ENCODE measurements at places on chromosomes 2 and 18.

DNA sequence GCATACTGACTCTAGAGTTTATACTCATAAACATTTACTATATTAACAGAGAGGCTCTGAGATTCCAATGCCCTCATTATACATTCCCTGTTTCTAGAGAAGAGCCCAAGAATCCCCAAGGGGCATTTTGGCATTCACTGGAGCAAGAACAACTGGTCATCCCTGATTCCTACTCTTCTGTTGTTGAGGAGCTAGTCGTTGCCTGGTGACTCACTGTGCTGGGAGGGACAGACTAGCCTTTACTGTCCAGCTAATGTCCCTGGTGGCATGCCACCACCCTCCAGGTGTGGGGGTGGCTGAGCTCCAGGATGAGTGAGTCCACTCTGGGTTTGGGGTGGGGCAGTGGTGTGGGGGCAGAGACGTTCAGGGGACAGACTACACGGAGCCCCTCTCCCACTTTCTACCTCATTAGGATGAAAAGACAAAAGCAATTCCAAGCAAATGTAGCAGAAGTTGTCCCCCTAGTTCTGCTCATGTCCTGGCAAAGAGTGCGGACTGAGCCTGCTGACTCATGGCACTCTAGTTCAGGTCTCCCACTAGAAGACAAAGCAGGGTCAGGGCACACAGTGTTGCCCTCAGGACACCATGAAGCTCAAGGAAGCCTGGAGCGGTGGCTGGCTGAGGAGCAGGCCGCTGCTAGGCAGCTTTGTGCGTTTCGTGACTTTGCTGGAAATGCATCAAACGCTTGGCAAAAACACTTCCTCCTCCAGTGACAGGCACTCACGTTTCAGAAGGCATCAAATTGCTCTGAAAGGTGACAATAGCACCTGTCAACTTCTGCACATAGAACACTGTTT lies 49.4 kb downstream of the RHOB start:
- peak; percentile 93 for DNase-seq

GRCh38 chr2:6916736-6917070 lies 509 bp upstream of the RNF144A start:
- no peak for DNase-seq

GRCh38 chr2:86476092-86476491 lies 34.9 kb downstream of the KDM3A start:
- peak; percentile 36 for DNase-seq

GRCh38 chr2:72999729-73000725 lies 71.5 kb downstream of the SFXN5 start:
- DNase-seq: peak; percentile 27

DNA sequence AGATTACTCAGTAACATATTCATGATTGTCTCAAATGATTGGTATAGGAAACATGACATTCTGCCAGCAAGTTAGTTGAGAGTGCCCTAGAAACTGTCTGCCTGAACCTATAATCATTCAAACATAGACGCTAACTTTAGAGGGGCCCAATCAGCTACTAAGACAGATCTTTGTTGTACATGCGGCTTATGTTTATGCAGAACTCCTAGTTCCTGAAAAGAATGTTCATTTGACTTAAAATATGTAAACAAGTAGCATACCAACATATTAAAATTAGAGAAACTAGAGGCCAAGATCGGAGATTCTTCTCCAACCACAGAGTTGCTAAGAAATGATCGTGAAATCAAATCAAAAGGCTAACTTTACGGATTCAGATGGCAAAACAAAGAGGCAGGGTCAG lies 4.2 kb upstream of the METAP1D start:
- DNase-seq: no peak

- DNase-seq: no peak
Observed at GRCh38 chr2:121469356-121469755, 61.3 kb upstream of the RNU4ATAC start.

DNA sequence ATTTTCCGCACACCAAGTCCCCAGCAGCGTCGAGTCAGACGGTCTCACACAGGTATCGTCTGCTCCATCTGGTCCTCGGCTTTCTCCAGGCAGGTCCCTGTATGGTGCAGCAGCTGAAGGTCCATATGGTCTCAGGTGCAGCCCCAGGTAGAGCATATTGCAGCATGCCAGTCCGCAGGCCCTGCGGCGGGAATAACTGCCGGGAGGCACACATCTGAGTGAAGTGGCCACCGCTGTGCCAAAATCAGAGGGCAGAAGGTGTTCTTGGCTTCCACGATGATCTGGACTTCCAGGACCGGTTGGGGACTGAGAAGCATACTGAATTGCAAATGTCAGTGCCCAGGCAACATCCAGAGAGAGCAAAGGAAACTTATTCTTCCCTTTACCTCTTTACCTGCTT lies 320.3 kb downstream of the RNF144A start:
- no peak for DNase-seq

GRCh38 chr2:27583390-27583915 lies 611 bp downstream of the ZNF512 start:
- DNase-seq: peak; percentile 23

DNA sequence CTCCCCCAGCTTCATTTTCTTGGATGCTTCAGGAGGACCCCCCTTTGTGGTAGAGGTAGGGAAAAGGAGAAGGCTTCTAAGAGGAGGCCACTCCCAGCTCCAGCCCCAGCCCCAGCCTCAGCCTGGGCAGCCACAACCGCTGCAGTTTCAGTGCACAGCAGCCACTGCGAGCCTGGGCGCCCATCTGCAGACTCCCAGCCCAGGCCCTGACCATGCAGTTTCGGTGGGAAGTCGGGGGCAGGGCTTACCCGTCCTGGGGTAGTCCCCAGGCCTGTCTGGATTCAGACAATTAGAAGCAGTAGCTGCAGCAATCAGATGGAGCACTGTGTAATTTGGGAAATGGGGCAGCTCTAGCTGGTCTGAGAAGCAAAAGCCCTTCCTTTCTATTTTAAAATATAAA lies 28.6 kb downstream of the ITM2C start:
- no peak for DNase-seq

DNA sequence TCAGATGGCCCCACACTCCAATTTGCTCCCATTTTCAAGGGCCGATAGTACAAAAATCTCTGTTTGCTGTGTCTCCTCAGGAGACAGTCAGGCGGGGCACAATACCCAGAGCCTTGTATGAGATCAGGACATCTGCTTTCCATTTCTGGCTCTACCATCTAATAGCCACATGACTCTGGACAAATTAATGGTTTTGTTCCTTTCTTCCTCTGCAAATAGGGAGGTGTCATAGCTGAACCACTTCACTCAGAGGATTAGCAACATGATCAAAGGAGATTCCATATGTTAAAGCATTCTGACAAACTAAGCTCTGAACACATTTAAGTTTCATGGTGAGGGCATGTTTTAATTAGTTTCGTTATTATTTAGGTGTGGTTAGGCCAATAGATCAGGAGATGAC lies 602.1 kb upstream of the SYT4 start:
- DNase-seq: no peak

DNA sequence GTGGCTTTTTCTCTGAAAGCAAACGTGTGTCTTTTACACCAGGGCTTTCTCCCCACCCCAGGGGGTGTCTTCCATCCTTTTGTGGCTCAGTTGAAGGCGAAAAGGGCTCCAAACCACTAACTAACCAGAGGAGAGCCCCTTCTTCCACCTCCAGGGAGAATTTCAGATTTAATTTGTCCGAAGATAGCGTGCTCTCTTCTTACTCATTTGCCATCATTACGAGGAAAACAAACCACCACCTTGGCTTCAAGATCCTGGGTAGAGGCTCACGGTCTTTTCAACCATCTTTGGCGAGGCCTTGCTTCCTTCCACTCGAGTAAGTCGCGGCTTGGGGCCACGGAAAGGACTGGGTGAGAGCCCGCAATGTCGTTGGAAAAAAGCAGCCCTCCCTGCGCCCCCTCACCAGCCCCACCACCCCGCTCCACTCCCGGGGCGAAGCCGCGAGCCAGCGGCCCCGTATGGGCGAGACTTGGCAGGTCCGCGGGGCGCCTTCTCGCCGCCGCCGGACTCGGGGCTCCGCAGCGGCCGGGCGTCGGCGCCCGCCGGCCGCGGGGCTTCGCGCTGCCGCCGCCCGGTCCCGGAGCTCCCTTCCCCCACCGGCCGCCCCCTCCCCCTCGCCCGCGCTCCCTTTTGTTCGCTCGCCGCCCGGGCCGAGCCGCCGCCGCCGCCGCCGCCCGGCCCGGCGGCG lies 1.7 kb upstream of the ZNF532 start:
- peak; percentile 61 for DNase-seq

- no peak for DNase-seq
Observed at GRCh38 chr2:112954364-112954763, 23.4 kb upstream of the IL36G start.

DNA sequence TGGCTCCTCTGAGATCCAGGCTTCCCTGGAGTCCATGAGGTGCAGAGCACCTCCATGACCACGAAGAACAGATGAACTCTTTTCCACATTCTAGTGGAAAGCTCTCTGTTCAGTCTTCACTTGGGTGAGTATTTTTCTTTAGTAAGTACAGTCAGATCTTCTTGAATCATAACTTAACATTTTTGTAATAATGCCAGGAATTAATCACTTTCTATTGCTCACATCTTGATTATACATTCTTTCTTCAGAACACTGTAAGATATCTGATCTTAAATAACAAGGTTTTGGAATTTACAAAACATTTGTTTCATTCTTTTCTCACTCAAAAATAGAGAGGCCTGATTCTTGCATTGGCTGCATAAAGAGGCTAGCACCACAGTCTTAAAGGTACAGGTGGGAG lies 45.4 kb upstream of the RND3 start:
- DNase-seq: peak; percentile 64

DNA sequence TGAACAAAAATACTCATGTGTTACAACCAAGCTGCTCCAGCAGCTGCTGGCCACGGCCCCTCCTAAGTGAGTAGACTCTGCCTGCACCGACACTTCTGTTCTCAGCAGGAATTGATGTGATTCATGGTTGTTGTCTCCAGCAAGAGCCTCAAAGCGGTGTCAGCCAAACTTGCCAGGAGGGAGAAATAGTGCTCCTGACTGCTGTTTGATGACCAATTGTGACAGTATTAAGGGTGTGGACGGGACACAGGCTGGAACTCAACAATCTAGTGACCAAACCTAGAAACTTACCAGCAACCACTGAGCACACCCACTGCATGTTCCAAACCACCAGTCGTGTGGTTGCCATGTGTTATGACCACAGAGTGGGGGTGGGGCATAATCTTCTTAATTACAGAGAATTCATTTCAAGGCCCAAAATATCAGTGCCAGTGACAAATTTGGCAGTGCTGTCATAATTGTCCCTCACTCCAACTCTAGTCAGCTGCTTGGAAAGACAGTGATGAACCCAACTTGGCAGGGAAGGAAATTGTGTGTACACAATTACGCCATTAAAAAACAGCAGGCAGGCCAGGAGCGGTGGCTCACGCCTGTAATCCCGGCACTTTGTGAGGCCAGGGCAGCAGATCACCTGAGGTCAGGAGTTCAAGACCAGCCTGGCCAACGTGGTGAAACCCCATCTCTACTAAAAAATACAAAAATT lies 30.4 kb downstream of the FBLN7 start:
- peak; percentile 68 for DNase-seq

DNA sequence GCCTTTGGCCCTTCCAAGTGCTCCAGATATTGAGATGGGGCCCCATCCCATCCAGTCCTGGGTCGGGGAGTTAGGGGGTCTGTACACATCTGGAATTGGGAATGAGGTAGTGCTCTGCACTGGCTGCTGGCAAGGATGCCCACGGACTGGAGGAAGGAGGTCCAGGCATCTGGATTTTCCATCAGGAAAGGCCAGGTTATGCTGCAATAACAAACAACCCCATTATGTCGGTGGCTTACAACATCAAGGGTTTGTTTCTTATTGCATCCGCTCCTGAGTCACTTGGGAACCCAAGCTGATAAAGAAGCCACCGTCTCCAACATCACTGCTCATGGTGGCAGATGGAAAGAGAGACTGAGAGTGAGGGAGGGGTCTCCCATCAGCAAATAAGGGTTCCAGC lies 229.9 kb downstream of the TFCP2L1 start:
- no peak for DNase-seq

DNA sequence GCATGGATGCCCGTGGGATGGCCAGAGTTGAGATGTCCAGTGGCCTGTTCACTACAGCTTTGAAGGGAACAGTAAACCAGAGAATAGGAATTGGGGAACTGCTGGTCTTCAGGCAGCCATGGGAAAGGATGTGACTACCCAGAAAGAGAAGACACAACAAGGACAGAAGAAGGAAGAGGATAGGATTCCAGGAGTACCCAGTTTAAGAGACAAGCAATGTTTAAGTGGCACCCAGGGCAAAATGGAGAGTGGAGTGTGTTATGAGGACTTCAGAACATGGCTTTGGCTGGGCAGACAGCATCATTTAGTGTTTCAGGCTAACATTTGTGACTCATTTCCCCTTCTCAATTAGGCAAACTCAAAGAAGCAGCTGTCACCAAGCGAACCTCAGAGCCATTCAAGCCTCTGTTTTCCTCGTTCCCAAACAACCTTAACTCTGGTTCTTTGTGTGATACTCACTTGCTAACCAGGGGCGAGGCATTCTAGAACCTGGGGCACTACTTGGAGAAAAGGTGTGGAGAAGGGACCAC lies 4.0 kb upstream of the FAM124B start:
- DNase-seq: peak; percentile 77

DNA sequence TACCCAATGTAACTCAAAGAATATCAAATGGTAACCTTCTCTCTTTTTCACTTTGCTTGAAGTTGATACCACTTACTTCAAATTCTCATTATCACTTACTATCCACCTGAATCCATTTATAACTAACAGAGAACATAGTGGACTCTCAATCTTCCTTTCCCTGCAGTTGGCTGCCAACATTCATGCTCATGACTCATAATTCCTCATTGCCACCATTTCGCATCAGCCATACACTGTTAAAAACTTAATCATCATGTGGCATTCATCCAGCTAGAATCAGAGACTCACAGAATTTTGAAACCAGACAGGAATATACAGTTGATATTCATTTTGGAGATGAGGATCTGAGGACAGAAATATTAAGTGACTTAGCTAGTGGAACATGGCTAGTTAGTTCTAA lies 56.8 kb downstream of the SLC4A10 start:
- peak; percentile 91 for DNase-seq

DNA sequence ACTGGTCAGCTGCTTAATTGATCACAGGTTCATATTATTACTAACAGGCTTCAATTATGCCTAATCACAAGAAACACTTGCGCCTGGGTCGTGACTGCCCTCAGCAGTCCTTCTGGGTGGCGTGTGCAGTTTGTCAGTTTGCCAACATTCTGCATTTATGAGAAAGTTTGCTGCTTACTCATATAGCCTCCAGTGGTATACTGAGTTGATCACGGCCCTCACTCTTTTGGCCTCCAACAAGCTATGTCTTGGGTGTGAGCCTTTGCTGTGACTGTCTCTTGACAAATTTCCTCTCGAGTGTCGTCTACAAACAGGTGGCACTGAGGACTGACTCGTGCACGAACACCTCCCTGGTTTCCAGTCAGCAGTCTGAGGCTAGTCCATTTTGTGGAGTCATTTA lies 27.3 kb downstream of the DCDC2C start:
- DNase-seq: no peak

DNA sequence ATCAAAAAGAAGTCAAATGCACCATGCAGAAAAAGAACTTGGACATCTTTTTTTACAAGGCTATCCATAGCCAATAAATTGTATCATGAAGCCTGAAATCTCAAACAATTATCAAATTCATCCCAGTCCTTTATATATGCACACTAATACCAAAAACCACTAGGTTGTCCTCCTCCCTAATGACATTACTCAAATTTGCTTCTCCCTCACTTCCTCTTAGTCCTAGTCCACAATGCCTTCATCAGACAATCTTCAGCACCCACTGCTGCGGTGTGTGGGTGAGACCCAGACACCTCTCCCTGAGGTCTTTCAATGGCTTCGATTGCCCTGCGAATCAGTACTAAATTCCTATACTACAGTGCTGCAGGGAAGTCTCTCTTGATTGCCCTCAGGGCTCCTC lies 58.1 kb downstream of the CLASP1 start:
- no peak for DNase-seq

GRCh38 chr2:127605691-127606263 lies 40.2 kb upstream of the GPR17 start:
- no peak for DNase-seq
